Left cardiac atrium (tissue), 4 donors: ENCODE measurements at places on chromosomes 1 and 21. TPM values are rescaled to one million over a fixed set of nuclear protein-coding genes. Genes with fewer than 3 reads are reported as not detected.
A peak's percentile ranks its signal among the peaks of the same experiment; 100 is the strongest.

The DLGAP3 gene
- 0.38 TPM for total RNA-seq

The OR2T33 gene
- total RNA-seq = not detected

The PCP4L1 gene
- total RNA-seq = 0.34 TPM

The TAF1A gene
- 4.2 TPM for total RNA-seq

The PLA2G2A gene
- total RNA-seq = 376 TPM

The EVI5 gene
- total RNA-seq = 42.6 TPM

The GOLT1A gene
- total RNA-seq = not detected

The OR6N1 gene
- not detected for total RNA-seq

The NEK2 gene
- total RNA-seq = 0.68 TPM

- DNase-seq = no peak
These were observed 83.6 kb downstream of the LRRC8D start for GRCh38 chr1:89904219-89904980.

- DNase-seq = no peak
These were observed 350.8 kb upstream of the CAMK1G start for GRCh38 chr1:209232759-209233158.

DNA sequence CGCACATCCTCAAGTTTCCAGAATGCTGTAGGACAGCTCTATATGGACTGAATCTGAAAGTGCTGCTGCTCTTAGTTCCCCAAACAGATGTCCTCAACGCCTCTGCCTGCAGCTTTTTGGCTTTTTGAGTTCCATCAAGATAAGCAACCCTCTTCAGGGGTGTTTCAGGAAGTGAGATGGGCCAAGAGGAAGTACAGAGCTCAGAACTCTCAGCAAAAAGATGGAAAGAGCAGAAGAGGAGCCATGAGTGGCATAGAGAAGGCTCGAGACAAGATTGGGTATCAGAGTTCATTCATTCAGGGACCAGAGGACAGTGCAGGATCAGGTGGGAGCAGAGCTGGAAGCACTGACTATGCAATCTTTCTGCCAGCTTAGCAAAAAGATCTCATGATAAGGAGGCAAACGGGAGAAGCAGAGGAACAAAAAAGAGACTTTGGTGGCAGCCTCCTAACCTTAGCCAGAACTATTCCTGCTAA is at the start of the genes ADORA3 and TMIGD3:
Gene ADORA3 (minus strand): TSS at position 49 of the 476 bp plus-strand sequence. CDS start 279 bp downstream, outside the sequence.
Gene TMIGD3 (minus strand): TSS at position 49 of the 476 bp plus-strand sequence. CDS start 279 bp downstream, outside the sequence.
- no peak for DNase-seq

GRCh38 chr1:229147072-229147471 is 123.8 kb upstream of the RAB4A start:
- DNase-seq = no peak

DNA sequence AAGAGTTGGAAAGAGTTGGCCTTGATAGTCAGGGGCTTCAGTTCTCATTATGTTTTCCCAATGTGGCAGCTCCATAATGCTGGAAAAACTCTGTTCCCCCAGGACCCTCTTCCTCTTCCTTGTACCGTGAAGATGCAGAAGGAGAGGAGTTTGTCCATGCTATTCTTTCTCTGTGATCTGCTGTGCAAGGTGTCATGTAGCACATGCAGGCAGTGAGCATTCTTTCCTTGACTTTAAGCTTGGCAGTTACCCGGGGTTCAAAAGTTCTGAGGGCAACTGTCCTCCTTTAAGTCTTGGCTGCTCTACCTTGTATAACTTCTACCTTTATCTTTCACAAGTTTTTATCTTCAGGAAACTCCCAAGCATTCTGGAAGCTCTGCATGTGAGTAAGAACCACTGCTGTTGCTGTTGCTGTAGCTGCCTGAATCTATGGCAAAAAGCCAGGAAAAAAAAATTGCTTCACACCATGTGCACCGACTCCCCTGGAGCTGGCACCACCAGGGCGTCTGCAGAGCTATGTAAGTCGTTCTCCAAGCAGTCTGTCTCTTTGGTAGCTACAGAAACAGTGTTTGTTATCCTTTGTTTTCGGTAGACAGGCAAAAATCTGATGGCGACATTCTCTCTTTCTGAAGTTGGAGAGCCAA is 42.7 kb upstream of the SLC16A1 start:
- DNase-seq = peak; percentile 79

GRCh38 chr21:35441868-35442582 is 392.9 kb upstream of the RUNX1 start:
- no peak for DNase-seq

- DNase-seq = peak; percentile 31
These were observed 272.9 kb upstream of the TMEM51 start for GRCh38 chr1:14880456-14881316.

DNA sequence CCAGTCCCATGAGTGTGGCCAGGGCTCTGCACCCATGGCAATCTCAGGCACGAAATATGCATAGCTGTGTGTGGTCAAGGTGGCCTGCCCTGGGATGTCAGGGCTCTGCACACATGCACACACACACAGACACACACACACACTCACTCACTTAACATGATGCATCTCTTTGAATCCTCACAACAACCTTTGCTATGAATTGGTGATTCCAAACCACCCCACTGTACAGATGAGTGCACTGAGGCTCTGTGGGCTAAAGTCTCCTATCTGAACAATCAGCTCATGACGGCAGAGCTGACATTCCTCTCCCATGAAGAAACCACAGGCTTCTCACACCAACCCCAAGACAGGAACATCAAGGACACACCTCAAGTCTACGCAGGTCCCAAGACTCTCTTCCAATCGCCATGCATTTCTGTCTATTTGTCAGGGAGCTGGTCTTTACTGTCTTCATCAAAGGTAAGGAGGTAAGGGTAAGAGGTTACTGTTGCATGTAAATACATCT is 131.6 kb downstream of the ETS2 start:
- DNase-seq = no peak

DNA sequence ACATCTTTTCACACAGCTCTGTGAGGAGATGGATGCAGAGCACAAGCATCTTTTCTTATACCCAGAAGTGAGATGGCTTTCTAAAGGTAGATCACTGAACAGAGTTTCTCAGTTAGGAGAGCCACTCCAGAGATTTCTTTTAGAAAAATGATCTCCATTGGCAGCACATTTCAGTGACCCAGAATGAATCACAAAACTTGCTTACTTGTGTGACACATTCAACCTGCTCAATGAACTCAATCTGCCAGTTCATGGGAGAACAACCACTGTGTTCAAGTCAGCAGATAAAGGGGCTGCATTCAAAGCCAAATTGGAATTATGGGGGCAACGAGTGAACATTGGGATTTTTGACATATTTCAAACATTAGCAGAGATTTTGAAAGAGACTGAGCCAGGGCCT is 78.3 kb downstream of the UCHL5 start:
- no peak for DNase-seq

DNA sequence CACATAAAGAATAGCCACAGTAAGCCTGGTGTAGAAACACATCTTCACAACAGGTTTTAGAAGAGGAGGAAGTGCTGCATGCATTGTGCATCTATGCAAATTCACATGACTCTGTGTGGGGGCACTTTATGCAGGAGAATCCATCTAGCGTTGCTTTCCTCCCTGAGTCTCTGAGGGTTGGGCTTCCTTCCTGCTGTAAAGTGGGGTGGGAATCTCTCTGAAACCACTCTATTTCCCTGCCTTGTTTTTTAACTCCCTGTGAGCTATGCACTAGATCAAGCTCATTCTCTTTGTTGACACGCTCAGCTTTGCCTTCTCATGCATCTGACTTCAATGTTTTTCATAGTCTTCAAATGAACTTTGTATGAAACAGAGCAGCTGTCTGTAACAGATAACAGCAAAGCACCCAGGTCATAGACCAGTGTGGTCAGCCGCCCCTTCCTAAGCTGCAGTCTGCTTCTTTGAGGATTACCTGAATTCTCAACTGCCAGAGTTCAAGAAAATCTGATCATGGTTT is 102.7 kb upstream of the DPH5 start:
- DNase-seq = no peak

DNA sequence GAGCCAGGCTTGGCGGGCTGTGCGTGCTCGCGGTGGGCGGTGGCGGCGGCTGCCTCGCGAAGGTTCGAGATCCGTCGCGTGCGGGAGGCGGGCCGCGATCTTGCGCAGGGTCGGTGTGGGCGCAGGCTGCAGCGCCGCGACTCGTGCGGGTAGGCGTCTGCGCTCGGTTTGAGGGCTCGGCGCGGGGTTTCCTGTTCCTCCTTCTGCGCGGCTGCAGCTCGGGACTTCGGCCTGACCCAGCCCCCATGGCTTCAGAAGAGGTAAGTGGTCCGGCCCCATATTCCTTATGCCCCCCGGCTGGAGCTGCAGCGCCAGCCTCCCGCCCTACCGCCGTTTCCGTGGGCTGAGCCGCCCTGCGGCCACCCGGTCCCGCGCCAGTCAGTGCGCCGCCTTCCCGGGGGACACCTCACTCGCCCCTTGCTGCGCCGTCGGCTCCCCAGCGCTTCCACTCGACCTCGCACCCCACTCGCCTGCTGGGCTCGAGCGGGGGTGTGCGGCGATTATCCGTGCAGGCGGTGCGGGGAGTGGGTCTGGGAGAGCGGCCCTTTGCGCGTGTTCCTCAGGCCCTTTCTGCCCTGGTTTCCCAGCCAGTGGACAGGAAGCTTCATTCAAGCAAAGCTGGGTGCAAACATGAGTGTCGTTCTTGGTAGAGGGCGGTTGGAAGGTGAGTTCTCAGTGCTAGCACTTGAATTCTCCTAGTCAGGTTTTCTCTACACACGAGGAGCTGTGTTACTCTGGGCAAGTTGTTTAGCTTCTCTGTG is at the start of gene CACYBP:
Gene CACYBP (plus strand): TSS at position 12 of the 761 bp plus-strand sequence. CDS start 234 bp downstream, at position 246.
- peak; percentile 66 for DNase-seq

DNA sequence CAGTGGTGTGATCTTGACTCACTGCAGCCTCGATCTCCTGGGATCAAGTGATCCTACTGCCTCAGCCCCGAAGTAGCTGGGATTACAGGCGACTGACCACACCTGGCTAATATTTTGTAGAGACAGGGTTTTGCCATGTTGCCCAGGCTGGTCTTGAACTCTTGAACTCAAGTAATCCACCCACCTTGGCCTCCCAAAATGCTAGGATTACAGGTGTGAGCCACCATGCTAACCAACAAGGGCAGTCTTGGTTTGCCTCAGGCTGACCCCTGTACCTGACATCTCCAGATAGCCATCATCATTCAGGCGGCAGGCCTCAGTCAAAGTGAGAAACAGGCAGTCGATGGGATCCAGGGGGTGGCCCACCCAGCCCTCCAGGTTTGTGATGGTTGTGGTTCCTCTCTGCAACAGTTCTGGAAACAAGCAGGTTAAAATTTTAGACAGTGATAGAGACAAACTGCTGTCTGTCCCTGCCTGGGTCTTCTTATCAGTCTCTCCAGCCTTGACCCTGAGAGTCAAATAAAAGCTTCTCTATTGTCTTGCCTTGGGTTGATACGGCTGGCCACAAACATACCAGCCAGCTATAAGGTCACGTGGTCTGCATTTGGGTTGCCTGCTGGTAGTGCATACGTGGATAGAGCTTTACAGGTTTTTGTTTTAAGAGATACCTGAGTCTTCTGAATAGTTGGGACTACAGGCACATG is 26.8 kb downstream of the UROD start:
- no peak for DNase-seq

DNA sequence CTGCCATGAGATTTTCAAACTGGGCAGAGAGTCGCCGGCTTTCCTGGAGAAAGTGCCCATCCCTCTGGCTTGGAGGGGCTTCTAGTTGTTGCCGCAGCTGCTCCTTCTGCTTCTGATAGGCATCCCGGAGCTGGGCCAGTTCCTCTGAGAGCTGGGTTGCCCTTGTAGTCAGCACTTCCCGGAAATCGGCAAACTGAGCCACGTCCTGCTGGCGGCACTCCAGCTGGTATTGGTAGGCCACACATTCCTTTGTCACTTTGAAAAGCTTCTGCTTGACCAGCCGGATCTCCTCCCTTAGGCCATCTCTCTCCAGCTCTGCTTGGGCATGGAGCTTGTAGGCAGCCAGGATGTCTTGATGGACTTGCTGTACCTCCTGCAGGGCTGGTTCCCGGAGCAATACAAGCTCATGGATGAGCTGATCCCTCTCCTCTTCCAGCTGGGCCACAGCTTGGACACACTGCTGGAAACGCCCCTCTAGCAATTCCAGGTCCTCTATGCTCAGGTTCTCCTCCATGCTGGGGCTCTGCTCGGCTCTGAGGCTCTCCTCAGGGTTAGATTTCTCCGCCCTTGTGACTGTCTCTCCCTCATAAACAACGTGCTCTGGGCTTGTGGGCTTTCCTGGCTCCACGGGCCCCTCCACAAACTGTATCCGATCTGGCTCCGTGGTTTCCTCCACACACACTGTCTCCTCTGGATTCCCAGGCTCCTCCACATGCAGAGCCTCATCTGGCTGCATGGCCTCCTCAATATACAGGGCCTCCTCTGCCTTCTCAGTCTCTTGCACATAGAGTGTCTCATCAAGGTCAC is 7.3 kb downstream of the SYNC start:
- peak; percentile 83 for DNase-seq

DNA sequence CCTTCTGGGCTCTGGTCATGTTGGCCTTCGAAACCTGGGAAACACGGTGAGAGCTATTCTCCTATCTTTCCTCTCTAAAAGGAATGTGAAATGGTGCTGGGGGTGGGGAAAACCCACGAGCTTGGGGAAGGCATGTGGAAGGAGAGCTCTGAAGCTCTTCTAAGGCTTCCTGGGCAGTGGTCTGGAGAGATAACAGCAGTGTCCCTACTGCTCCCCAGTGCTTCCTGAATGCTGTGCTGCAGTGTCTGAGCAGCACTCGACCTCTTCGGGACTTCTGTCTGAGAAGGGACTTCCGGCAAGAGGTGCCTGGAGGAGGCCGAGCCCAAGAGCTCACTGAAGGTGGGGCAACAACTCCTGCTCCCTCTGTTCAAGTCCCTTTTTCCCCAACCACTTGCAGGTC is 2.8 kb downstream of the USP21 start:
- DNase-seq = peak; percentile 17

DNA sequence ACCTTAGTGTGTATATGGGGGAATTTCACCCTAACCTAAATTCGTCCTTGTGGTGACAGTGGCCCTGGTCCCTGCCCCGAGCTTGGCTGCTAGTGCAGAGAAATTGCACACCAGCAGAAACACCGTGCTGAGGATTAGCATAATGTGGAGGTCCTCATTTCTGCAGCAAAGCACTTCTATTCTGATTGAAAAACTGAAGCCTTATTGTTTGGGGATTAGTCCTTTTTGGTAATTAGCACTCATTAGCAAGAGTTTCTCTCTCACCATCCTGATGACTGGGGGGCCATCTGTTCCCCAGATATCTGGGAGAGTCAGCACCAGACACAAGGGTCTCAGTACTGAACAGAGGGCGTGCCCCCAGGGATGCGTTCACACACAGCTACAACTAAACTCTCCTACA is 55.2 kb downstream of the AJAP1 start:
- no peak for DNase-seq

DNA sequence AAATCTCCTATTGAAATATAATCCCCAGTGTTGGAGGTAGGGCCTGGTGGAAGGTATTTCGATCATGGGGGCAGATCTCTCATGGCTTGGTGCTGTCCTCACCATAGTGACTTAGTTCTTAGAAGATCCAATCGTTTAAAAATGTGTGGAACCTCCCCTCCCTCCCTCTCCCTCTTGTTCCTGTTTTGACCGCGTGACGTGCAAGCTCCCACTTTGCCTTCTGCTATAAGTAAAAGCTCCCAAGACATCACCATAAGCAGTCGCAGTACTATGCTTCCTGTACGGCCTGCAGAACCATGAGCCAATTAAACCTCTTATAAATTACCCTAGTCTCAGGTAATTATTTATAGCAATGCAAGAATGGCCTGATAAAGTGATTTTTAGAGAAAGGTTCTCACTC is 10.9 kb upstream of the RGS2 start:
- no peak for DNase-seq

- no peak for DNase-seq
These were observed 140.4 kb upstream of the UBE2U start for GRCh38 chr1:64062941-64063581.

- DNase-seq = no peak
These were observed 35.9 kb upstream of the ZNF644 start for GRCh38 chr1:91057784-91058183.
